Activated naive CD4-positive, alpha-beta T cell treated with anti-CD3 and anti-CD28 coated beads for 36 hours (primary cell): ENCODE measurements at places on chromosomes 1 and 21. TPM values are rescaled to one million over a fixed set of nuclear protein-coding genes. Genes with fewer than 3 reads are reported as not detected.
A peak's percentile ranks its signal among the peaks of the same experiment; 100 is the strongest.

- peaks cover 31% of the 10 kb centered on the region for H3K4me1 ChIP-seq
- peak; percentile 85 for DNase-seq
- peaks cover 8% of the 10 kb centered on the region for H3K36me3 ChIP-seq
These were observed 27.5 kb downstream of the ATP8B2 start for GRCh38 chr1:154352581-154353459.

GRCh38 chr1:54516249-54516920, 31.6 kb upstream of the ACOT11 start:
- no peaks in the 10 kb centered on the region for H3K4me1 ChIP-seq
- H3K27ac ChIP-seq, result no peak overlapping the region
- no peak overlapping the region for H3K4me3 ChIP-seq
- no peaks in the 10 kb centered on the region for H3K36me3 ChIP-seq

- no peak overlapping the region for H3K27ac ChIP-seq
- H3K27me3 ChIP-seq, result peaks cover 8% of the 10 kb centered on the region
- DNase-seq, result no peak
These were observed 14.0 kb downstream of the A3GALT2 start for GRCh38 chr1:33306653-33307493.

DNA sequence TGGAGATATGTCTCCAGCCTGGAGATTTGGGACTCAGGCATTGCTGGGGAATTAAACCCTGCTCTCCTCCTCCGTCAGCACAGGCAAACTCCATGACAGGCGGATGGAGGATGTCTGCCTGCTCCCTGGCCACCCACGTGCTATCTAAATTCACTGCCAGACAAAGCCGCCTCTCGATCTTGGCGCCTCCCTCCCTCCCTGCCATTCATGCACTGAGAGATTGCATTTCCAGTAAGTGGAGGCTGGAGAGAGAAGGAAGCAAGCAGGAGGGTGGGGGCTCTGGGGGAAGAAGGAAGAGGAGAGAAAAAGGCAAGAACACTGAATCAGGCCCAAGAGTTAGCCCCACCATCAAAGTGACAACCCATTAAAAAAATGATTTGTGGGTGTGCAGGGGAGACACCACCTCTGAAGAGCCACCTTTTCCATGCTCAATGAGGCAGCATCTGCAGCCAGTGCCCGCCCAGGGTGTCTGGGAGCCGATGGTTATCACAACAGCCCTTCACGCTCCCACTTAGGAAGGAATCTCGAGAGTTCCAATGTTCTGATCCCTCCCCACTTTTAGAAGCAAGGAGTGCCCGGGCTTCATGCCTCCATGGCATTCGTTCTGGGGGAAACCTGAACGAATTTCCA, 183.0 kb downstream of the HIVEP3 start:
- no peak overlapping the region for H3K4me3 ChIP-seq
- H3K4me1 ChIP-seq, result peaks cover 58% of the 10 kb centered on the region
- no peak for DNase-seq

- no peak for DNase-seq
- H3K4me1 ChIP-seq, result no peaks in the 10 kb centered on the region
- no peak overlapping the region for H3K27ac ChIP-seq
- H3K4me3 ChIP-seq, result no peak overlapping the region
These were observed 25.2 kb upstream of the TTC22 start for GRCh38 chr1:54826226-54826816.

Gene ADCY10
- 0.24 TPM for total RNA-seq

DNA sequence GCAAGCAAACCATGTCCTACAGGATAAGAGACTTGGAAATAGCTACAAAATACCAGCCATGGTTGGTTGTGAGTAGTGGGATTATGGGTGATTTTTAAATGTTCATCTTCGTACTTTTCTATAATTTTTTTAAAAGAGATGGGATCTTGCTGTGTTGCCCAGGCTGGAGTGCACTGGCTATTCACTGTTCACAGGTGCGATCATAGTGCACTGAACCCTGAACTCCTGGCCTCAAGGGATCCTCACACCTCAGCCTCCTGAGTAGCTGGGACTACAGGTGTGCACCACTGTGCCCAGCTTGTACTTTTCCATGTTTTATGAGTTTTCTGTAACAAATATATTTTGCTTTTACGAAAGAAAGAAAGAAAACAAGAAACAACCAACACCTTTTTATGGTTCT, 224.2 kb downstream of the FOXD2 start:
- peaks cover 10% of the 10 kb centered on the region for H3K27me3 ChIP-seq
- H3K36me3 ChIP-seq, result no peaks in the 10 kb centered on the region

GRCh38 chr21:35737899-35738346, 322.4 kb downstream of the SETD4 start:
- no peaks in the 10 kb centered on the region for H3K36me3 ChIP-seq
- peaks cover 2% of the 10 kb centered on the region for H3K4me1 ChIP-seq
- peaks cover 3% of the 10 kb centered on the region for H3K27me3 ChIP-seq
- no peak for DNase-seq
- no peak overlapping the region for H3K4me3 ChIP-seq
- H3K27ac ChIP-seq, result no peak overlapping the region

Gene CR1
- total RNA-seq, result not detected

DNA sequence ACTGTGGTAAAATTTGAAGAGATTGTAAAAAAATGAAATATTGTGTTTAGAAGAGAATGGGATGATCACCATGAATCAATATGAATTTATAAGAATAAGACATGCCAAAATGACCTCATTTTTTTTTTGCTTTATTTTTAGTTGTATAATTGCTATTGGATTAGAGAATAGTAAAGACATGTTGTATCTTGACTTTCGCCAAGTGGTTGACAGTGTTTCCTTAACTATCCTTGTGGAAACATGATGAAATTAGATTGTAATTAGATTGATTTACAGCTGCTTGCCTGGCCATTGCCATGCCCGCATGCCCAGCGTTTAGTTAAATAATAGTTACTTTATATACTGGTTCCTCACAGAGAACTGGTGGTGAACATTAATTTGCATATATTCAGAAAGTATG, 154.9 kb downstream of the MAGI3 start:
- peaks cover 2% of the 10 kb centered on the region for H3K36me3 ChIP-seq
- H3K4me3 ChIP-seq, result no peak overlapping the region
- no peaks in the 10 kb centered on the region for H3K27me3 ChIP-seq

DNA sequence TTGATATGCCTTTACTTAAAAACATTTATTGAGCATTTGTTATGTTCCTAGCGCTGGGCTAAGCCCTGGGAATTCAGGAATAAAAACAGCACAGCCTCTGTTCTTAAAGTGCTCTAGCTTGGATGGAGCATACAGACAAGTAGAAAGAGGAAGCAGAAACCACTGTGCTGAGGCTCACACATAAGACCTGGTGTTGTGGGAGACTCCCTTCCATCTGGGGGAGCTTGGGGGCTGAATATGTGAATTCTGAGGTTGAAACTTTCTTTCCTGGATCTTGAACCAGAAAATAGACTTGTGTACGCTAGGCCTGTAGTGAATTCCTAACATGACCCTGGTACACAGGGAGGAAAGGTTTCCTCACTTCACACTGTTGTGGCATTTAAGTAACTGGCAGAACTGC, 209.9 kb downstream of the ZNF326 start:
- DNase-seq, result no peak
- no peaks in the 10 kb centered on the region for H3K27me3 ChIP-seq
- H3K36me3 ChIP-seq, result no peaks in the 10 kb centered on the region

Gene KIF14
- 16.9 TPM for total RNA-seq

DNA sequence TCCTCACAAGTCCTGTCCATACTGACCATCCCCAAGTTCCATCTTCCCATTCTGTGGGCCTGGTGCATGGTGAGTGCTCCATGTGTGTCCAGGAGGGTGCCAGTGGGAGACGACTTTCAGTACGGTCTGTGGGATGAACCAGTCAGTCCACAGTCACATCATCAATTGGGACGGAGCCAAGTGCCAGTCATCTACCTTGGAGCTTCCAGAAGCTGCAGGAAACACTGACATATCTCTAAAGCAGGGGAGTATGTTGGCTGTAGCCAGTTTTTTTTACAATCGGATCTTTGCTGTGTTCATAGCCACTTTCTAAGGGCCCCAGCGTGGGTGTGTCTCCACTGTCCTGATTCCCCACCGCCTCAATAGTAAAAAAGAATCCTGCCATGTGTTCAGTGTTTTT, 13.6 kb upstream of the TRIM17 start:
- no peak overlapping the region for H3K27ac ChIP-seq
- no peaks in the 10 kb centered on the region for H3K4me1 ChIP-seq
- H3K27me3 ChIP-seq, result peaks cover 30% of the 10 kb centered on the region
- H3K36me3 ChIP-seq, result no peaks in the 10 kb centered on the region
- no peak overlapping the region for H3K4me3 ChIP-seq

DNA sequence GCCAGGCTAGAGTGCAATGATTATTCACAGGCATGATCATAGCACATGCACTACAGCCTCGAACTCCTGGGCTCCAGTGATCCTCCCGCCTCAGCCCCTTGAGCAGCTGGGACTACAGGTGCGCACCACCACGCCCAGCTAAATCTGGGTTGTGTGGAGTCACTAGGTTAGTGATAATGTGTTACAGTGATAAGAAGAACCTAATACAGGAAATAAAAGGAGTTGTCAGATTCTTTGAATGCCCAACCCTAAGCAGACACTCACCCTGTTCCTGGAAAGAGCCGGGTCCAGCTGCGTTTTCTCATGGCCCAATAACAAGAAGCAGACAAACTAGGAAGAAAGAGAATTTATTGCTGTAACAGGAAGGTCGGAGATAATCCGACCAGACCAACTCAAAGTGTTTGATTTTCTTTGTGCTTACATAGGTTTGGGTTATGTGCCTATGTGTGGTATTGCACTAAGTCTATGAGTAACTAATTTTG, 8.8 kb downstream of the IFNGR2 start:
- H3K4me1 ChIP-seq, result peaks cover 53% of the 10 kb centered on the region
- no peak overlapping the region for H3K27ac ChIP-seq
- no peaks in the 10 kb centered on the region for H3K27me3 ChIP-seq
- no peak overlapping the region for H3K4me3 ChIP-seq
- peaks cover 24% of the 10 kb centered on the region for H3K36me3 ChIP-seq

GRCh38 chr1:2259668-2260402, 31.7 kb downstream of the SKI start:
- no peak for DNase-seq
- no peaks in the 10 kb centered on the region for H3K27me3 ChIP-seq
- peaks cover 2% of the 10 kb centered on the region for H3K36me3 ChIP-seq
- H3K4me1 ChIP-seq, result peaks cover 58% of the 10 kb centered on the region

GRCh38 chr1:61140778-61141177, 58.4 kb downstream of the NFIA start:
- H3K4me3 ChIP-seq, result no peak overlapping the region
- no peak for DNase-seq
- peaks cover 3% of the 10 kb centered on the region for H3K27me3 ChIP-seq

Gene CHRNB2
- not detected for total RNA-seq

Gene MROH7
- 0.10 TPM for total RNA-seq

Gene RAB3B
- total RNA-seq, result 0.12 TPM

GRCh38 chr1:78304761-78305160, 186.0 kb upstream of the PTGFR start:
- no peaks in the 10 kb centered on the region for H3K4me1 ChIP-seq
- no peaks in the 10 kb centered on the region for H3K36me3 ChIP-seq
- no peak overlapping the region for H3K27ac ChIP-seq
- peaks cover 3% of the 10 kb centered on the region for H3K27me3 ChIP-seq
- no peak overlapping the region for H3K4me3 ChIP-seq

- H3K4me1 ChIP-seq, result peaks cover 52% of the 10 kb centered on the region
- H3K36me3 ChIP-seq, result peaks cover 31% of the 10 kb centered on the region
- H3K27me3 ChIP-seq, result no peaks in the 10 kb centered on the region
- no peak overlapping the region for H3K27ac ChIP-seq
- DNase-seq, result no peak
- no peak overlapping the region for H3K4me3 ChIP-seq
These were observed 3.4 kb downstream of the CBR1 start for GRCh38 chr21:36073181-36073580.

GRCh38 chr21:26210614-26211013, 40.0 kb upstream of the APP start:
- no peak overlapping the region for H3K27ac ChIP-seq
- DNase-seq, result no peak
- no peaks in the 10 kb centered on the region for H3K36me3 ChIP-seq
- H3K27me3 ChIP-seq, result peaks cover 2% of the 10 kb centered on the region
- H3K4me3 ChIP-seq, result no peak overlapping the region

- no peaks in the 10 kb centered on the region for H3K4me1 ChIP-seq
- H3K27me3 ChIP-seq, result no peaks in the 10 kb centered on the region
- no peak overlapping the region for H3K27ac ChIP-seq
- H3K36me3 ChIP-seq, result no peaks in the 10 kb centered on the region
These were observed 74.5 kb downstream of the NID1 start for GRCh38 chr1:235990330-235990795.
